ENCODE measurements at places on chromosomes 16 and 17. TPM values are rescaled to one million over a fixed set of nuclear protein-coding genes. Genes with fewer than 3 reads are reported as not detected.

GRCh38 chr17:17468217-17469010 lies 8.4 kb upstream of the MED9 start:
- DNase-seq, result no peak

DNA sequence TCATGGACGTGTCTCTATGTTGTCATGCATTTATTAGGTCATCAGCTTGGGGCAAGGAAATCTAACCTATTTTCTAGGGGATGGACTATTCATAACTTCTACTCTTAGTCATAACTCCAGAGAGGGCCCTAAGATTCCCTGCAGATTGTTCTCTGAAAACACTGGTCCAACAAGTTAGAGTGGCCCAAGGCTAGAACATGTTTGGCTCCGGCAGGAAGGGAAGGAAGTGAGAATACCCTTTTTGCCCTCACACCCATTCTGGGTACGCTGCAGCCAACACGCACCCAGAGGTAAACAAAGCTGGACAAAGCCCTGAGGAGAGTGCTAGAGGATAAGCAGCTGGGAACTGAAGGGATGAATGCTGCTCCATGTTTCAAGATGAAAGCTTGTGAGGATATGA lies 9.9 kb downstream of the C16orf86 start:
- no peak for DNase-seq

GRCh38 chr16:3596101-3596861 lies 15.1 kb downstream of the SLX4 start:
- no peak for DNase-seq

DNA sequence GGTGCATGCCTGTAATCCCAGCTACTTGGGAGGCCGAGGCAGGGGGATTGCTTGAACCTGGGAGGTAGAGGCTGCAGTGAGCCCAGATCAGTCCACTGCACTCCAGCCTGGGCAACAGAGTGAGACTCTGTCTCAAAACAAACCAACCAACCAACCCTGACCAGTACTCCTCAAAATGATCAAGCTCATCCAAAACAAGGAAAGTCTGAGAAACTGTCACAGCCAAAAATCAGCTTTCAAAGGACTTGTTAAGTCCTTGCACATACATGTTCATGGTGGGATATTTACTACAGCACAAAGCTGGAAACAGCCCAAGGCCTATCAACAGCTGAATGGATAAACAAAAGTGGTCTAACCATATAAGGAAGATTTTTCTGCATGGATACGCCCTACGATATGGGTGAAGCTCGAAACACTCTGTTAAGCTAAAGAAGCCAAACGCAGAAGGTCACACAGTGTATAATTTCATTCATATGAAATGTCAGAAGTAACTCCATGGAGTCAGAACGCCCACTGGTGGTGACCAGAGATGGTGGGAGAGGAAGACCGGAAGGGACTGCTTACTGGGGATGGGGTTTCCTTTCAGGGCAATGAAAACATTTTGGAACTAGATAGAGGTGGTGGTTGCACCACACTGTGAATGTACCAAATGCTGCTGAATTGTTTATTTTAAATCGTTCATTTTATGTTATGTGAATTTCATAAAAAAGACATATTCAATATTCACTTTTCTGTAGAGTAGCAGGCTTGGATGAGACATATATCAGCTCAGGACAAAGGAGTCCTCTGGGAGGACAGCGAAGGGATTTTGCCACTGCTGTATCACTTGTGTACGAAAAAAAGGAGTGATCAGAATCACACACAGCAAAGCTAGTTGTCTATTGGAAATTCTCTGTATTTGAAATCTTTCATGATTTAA lies 17.7 kb downstream of the CCL17 start:
- peak; percentile 41 for DNase-seq

GRCh38 chr17:39225959-39226683 lies 376 bp upstream of the STAC2 start:
- no peak for DNase-seq

- no peak for DNase-seq
Observed at GRCh38 chr17:62975206-62975605, 9.2 kb downstream of the TANC2 start.

AKAP1 gene
- total RNA-seq, result 9.6 TPM

SULT1A2 gene
- total RNA-seq, result not detected

Measured in HFFc6 (cell line).